ENCODE measurements at places on chromosomes 1 and 21. TPM values are rescaled to one million over a fixed set of nuclear protein-coding genes. Genes with fewer than 3 reads are reported as not detected.

DNA sequence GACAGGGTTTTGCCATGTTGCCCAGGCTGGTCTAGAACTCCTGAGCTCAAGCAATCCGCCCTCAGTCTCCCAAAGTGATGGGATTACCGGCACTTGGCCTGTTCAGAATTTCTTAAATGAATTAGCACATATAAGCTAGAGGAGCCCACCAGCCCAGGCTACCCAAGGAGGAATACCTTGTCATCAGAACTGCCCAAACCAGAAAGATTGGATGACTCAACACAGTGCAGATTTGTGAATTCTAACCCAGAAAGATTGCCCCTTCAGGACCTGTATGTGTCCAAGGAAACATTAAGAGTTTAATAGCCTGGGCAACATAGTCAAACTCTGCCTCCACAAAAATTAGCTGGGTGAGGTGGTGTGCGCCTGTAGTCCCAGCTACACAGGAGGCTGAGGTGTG is 14.0 kb upstream of the LIN9 start:
- no peak overlapping the region for H3K4me3 ChIP-seq
- no peak overlapping the region for H3K27ac ChIP-seq
- H3K36me3 ChIP-seq, result no peaks in the 10 kb centered on the region
- DNase-seq, result no peak
- H3K27me3 ChIP-seq, result peaks cover 3% of the 10 kb centered on the region

DNA sequence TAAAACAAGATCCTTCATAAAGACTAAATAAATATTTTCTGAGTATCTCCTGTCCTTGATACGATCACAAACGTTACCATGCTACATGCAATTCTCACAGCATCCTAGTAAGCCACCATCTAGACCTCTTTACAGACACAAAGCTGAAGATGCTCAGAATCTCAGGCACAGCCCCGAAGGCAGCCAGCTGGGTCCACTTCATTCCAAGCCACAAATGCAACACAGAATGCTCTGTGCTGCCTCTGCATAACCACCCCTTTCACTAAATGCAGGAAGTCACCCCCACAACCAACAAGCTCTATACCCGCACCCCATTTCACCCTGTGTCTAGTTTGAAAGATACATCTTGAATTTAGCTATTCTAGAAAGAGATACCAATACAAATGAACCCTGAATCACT is 12.9 kb downstream of the RCAN1 start:
- no peak overlapping the region for H3K4me3 ChIP-seq
- H3K4me1 ChIP-seq, result peaks cover 12% of the 10 kb centered on the region
- peaks cover 5% of the 10 kb centered on the region for H3K27me3 ChIP-seq
- H3K27ac ChIP-seq, result no peak overlapping the region
- no peak for DNase-seq
- H3K36me3 ChIP-seq, result no peaks in the 10 kb centered on the region

DNA sequence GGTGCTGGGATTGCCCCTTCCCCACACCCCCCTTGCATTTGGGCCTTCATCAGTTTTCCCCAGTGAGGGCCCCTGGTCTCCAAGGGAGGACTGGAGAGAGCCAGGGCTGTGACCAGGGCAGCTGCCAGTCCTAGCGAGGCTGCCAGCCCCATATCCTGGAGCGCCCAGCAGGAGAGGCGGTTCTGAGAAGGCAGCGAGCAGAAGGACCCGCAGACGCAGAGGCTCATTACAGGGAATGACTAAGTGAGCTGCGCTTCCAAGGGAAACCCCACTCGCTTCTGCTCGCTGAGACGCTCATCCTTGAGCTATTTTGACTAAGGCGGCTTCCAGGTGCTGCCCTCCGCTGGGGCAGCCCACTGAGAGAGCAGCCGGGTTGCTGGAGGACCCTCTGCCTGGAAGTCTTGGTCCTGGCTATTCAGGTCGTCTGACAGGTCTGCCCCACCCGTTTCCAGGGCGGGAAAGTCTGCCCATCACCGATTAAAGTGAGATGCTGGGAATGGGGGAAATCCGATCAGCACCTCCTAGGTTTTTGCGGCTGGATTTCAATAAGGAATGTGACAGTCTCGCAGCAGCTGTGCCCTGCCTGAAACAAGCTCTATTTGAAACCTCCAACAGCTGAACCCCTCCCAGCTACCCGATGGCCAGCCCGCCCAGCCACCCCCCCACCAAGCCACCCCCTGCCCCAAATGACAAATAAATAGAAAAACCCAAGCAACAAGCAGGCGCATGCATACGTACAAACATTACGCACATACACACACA is 2.8 kb downstream of the KCNN3 start:
- H3K27ac ChIP-seq, result no peak overlapping the region
- H3K4me3 ChIP-seq, result no peak overlapping the region
- H3K27me3 ChIP-seq, result peaks cover 50% of the 10 kb centered on the region

- H3K27me3 ChIP-seq, result no peaks in the 10 kb centered on the region
- DNase-seq, result no peak
These were observed 739 bp upstream of the NUP133 start for GRCh38 chr1:229508823-229509337.

- H3K4me1 ChIP-seq, result peaks cover 3% of the 10 kb centered on the region
- H3K27ac ChIP-seq, result no peak overlapping the region
- DNase-seq, result peak; percentile 34
- H3K27me3 ChIP-seq, result peaks cover 16% of the 10 kb centered on the region
- H3K4me3 ChIP-seq, result no peak overlapping the region
These were observed 4.1 kb upstream of the AHCYL1 start for GRCh38 chr1:109980324-109981003.

The FGR gene
- total RNA-seq, result 2.1 TPM

Data from activated T-cell treated with anti-CD3 and anti-CD28 coated beads, Interleukin-2, amount 50 U/mL, for 72 hours (primary cell).